ENCODE measurements at places on chromosomes 7 and 10.

GRCh38 chr10:69338133-69338456, 59.8 kb downstream of the HK1 start:
- no peak for DNase-seq

GRCh38 chr7:40205992-40206391, 71.2 kb downstream of the SUGCT start:
- peak; percentile 17 for DNase-seq

DNA sequence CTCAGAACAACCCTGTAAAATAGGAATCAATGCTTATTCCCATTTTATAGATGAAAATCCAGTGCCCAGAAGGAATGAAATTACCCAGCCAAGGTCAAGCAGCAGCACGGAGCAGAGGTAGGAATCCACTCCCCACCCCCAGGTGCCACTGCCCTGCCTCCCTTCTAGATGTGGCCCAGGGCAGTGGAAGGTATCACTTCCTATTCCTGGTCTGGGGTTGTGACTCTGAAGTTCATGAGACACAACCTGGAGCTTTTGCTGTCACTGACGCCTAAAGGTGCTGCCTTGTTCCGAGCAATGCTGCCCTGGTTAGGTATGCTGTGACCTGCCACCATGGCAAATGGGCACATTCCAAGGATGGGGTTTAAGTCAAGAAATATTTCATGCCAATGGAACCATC, 53.6 kb downstream of the PIK3AP1 start:
- DNase-seq, result no peak

- no peak for DNase-seq
Observed at GRCh38 chr7:23717788-23718187, 7.8 kb downstream of the STK31 start.

DNA sequence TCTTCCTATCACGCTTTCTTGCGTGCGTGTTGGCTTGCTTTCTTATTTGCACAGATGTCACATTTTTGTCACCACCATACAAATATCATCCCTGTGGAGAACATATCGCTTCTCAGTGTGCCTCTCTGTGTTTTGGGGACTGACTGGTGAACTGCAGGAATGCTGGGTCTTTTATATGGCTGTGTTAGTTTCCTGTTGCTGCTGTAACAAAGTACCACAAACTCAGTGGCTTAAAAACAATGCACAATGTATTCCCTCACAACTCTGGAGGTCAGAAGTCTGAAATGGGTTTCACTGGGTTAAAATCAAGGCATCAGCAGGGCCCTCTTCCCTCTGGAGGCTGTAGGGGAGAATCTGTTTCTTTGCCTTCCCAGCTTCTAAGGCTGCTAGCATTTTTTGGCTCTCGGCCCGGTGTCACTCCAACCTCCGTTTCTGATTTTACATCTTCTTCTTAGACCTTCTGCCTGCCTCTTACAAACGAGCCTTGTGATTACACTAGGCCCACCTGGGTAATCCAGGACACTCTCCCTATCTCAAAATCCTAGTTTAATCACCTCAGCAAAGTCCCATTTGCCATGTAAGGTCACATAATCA, 82.0 kb downstream of the LRMDA start:
- no peak for DNase-seq

DNA sequence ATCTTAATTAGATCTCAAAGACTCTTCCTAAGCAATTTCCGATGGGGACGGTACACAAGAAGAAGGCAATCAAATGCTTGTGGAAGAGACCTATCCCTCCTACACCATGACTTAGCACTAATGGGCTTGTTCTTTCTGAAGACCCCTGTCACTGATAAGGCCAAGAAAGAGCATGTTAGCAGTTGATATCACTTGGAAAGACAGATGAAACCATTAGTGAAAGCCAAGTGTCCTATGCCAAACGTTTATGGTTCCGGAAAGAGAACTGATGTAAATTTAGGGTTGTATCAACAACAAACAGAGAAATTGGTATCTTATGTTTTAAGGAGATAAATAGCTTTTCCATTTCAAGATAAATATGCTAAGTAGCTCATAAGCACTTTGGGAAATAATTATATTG, 6.5 kb downstream of the UROS start:
- DNase-seq, result no peak

- no peak for DNase-seq
Observed at GRCh38 chr10:116757246-116757645, 14.9 kb upstream of the HSPA12A start.

- peak; percentile 48 for DNase-seq
Observed at GRCh38 chr10:31083765-31084184, 52.1 kb upstream of the ZNF438 start.

DNA sequence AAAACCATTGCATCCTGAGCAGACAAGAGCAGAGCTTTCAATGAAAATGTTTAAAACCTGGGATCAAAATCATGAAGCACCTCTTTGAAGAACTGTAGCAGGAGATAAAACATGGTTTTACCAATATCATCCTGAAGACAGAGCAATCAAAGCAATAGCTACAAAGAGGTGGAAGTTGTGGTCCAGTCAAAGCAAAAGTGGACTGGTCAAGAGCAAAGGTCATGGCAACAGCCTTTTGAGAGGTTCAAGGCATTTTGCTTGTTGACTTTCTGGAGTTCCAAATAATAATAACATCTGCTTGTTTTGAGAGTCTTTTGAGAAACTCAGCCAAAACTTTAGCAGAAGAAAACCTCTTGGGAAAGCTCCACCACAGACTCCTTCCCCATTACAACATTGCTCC, 893.9 kb upstream of the POT1 start:
- no peak for DNase-seq

- DNase-seq, result peak; percentile 86
Observed at GRCh38 chr7:94303695-94304094, 91.0 kb upstream of the COL1A2 start.

DNA sequence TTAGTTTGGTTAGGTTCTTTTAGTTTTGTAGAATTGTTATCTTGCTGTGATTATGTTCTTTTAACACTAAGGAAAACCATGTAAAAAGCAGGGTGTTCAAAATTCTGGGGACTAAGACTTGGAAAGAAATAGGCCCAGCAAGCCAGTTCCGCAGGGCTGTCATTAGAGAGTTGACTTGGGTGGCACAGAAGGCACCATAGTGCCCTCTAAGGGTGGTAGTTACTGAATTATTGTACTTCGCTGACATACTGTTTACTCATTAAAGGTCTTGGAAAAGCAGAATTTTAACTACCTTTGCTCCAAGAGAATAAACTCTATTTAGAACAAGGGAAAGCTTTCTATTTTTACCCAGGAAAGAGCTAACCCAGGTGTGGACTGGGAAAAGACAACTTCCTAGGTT, 86.5 kb downstream of the OTUD1 start:
- DNase-seq, result peak; percentile 37

GRCh38 chr7:106176414-106177299, 64.5 kb upstream of the SYPL1 start:
- peak; percentile 66 for DNase-seq

GRCh38 chr10:29191674-29192073, 97.2 kb upstream of the LYZL1 start:
- peak; percentile 29 for DNase-seq

DNA sequence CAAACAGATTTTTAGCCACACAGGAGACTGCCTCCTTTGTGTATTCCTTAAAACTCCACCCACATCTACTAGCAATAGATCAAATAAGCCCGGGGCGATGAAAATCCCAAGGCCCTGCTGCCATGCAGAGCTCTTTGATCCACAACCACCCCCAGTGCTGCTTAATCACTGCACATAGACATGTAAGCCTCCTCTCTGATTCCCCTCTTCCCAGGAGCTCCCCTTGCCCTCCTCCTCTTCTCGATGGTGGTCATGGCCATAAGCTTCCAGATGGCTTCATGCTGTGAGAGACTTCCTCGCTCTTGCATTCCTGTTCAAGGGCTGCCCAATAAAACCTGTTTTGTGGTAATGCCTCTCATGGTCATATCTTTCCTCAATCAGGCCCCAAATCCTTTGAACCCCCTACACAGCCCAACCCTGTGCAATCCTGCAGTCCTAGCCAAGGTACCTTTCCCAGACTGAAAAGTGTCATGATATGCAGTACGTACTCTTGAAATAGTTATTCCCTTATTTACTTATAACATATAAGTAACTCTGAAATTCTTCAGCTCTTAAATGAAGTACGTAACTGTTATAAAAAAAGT, 158.5 kb downstream of the CACNA2D1 start:
- no peak for DNase-seq

DNA sequence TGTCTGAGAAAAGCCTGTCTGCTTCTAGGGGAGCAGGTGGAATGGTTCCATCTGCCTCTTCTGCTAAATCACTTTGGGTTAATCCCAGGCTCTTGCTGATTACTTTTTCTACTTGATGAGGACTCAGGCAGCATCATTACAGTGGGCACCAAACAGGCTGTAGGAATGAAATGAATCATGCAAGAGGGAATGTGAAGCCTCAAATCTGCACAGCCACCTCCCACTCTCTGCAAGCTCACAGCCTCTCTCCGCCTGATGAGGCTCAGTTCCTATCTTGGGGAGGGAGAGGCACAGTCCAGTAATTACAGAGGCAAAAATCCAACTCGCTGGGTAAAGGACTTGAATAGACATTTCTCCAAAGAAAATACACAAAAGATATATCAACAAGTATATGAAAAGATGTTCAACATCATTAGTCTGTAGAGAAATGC, 34.0 kb downstream of the HSPA12A start:
- DNase-seq, result peak; percentile 72

GRCh38 chr10:77505431-77506334, 131.9 kb downstream of the KCNMA1 start:
- peak; percentile 97 for DNase-seq

DNA sequence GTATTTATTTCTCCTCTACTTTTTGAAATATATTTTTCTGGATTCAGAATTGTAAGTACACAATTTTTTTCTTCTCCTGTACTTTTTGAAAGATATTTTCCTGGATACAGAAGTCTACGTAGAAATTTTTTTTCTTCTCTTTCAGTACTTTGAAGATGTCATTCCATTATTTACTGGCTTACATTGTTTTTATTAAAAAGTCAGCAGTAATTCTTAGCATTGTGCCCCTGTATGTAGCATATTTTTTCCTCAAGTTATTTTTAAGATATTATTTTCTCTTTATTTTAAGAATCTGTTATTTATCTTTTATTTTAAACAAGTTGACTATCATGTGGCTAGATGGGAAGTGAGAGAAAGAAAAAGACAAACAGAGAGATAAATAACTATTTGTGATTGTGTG, 119.0 kb upstream of the NPSR1 start:
- DNase-seq, result no peak

DNA sequence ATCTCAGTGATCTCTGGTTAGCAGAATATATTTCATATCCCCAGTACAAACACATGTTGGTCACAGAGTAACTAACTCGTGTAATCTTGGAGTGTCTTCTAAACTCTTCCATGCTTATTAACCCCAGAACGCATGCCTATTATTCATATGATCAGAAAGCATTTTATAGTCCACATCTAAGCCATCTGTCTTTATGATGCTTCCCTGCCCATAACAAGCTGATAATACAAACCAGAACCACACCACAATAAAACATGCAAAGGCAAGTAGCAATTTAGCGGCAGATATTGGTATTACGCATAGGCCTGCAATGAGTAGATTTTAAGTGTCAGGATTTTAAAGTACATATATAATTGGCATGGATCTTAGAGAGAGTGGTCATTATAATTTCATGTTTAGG, 120.0 kb upstream of the PRKCQ start:
- no peak for DNase-seq

DNA sequence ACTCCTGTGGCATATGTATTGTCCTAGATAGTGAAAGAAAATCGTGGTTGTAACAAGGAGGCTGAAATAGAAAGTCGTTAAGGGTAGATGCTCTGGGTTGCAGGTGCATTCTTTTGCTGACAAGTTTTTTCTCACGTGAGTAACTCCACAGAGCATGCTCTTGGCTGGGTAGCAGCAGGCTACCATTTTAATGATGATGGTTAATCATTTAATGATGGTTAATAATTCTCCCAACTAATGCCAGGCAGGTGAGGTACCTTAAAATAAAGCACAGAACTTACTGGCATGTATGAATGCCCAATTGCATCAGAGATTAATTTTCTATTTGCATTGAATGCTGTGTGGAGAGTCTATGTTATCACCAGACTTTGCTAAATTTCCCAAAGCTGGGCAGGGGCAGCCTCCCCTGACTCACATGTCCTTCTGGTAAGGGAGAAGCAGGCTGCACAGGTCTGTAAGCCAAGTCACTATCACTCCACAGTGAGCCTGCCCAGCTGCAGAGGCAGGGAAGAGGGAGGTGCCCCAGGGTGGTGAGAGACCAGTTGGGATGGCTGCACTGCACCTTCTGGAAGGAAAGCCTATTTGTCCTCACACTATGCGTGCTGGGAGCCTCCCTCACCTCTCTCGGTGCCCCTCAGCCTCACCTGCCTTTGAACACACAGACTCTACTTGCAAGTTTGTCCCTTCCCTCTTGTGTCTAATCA, 287.0 kb upstream of the IGFBP3 start:
- DNase-seq, result no peak

GRCh38 chr10:86103391-86104101, 263.0 kb downstream of the GRID1 start:
- DNase-seq, result no peak

DNA sequence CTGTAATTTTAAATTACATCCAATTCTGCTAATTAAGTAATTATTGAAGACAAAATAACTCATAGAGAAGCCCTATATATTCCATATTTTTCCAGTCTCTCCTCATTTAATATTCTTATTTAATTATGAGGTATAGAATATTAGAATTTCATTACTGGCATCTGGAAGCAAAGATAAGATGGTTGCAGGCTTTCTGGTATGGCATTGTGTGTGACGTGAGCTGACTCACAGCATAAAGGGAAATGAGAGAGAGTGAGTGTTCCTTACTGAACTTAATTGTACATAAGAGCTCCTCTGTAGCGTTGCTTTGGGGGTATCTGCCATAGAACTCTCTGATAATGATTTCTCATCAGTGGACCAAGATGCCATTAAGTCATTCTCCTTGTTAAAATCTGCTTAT, 127.4 kb upstream of the TEX47 start:
- no peak for DNase-seq

DNA sequence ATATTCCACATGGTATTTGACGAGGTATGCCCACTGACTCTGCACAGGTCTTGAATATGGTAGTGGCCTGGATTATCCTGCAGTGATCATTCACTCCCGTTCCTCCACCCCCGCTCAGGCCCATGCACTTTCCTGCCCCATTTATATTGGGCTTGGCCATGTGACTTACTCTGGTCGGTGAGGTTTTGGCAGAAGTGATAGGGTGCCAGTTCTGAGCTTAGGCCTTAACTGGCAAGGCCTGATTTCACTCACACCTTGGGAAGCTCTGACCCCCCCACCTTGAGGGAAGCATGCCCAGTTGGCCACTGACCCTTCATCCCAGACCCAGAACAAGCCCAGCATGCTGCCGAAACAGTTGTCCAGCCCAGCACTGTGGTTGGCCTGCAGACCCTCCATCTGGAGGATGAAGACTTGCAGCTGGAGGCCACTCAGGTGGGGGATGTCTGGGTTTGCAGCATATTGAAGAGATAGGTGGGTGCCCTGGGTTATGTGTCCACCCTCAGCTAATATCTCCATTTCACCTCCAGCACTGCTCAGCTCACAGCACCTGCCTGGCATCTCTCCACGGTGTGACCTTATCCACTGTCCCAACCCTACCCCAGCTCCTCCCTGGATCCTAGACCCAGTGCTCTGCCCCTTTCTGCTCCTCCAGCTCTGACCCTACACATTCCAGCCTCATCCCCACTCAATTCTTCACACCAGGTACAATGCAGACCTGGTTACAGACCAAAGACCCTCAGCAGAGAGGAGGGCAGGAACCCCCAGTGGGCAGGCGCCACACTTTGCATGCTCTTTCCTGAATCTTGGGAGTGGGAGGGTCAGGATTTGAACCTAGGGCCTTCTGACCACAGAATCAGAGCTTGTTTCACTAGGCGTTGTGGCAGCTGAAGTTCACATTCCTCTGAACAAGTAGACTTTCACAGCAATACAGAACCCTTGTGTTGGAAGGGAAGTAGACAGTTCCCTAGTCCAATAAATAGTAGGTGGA, 138.1 kb upstream of the CHST15 start:
- DNase-seq, result no peak
